ENCODE measurements at places on chromosomes 2 and 18. TPM values are rescaled to one million over a fixed set of nuclear protein-coding genes. Genes with fewer than 3 reads are reported as not detected.

The PKDCC gene
- 79.9 TPM for total RNA-seq

DNA sequence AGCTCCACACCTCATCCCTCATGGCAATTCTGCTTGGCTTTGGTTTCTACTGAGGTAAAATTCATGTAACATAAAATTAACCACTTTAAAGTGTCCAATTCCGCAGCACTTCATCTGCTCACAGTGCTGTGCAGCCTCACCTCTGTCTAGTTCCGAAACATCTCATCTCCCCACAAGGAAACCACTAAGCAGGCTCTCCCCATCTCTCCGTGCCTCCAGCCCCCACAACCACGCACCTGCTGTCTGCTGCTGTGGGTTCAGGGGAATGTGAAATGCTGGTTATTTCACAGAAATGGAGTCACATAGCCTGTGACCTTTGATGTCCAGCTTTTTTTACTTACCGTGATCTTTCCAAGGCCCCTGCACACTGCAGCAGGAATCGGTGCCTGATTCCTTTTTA is 7.7 kb upstream of the GPC1 start:
- no peaks in the 10 kb centered on the region for H3K36me3 ChIP-seq
- H3K4me3 ChIP-seq, result no peak overlapping the region
- peak overlapping the region; percentile 56 for H3K27ac ChIP-seq
- H3K27me3 ChIP-seq, result no peaks in the 10 kb centered on the region
- no peaks in the 10 kb centered on the region for H3K4me1 ChIP-seq

GRCh38 chr2:39981883-39982311 is 202.8 kb upstream of the THUMPD2 start:
- H3K27ac ChIP-seq, result no peak overlapping the region
- no peaks in the 10 kb centered on the region for H3K4me1 ChIP-seq
- no peak for DNase-seq
- no peaks in the 10 kb centered on the region for H3K27me3 ChIP-seq
- H3K36me3 ChIP-seq, result no peaks in the 10 kb centered on the region
- no peak overlapping the region for H3K4me3 ChIP-seq

GRCh38 chr18:55821219-55821618 is 233.2 kb upstream of the TCF4 start:
- no peaks in the 10 kb centered on the region for H3K36me3 ChIP-seq
- DNase-seq, result no peak
- H3K4me1 ChIP-seq, result no peaks in the 10 kb centered on the region
- no peak overlapping the region for H3K4me3 ChIP-seq
- no peak overlapping the region for H3K27ac ChIP-seq

The INPP5D gene
- total RNA-seq, result 8.1 TPM

The MEP1B gene
- total RNA-seq, result 1.1 TPM

- H3K4me3 ChIP-seq, result no peak overlapping the region
- no peak overlapping the region for H3K27ac ChIP-seq
- DNase-seq, result no peak
- no peaks in the 10 kb centered on the region for H3K27me3 ChIP-seq
These were observed 32.7 kb downstream of the ABI2 start for GRCh38 chr2:203360833-203361430.

The TRIM43 gene
- not detected for total RNA-seq

The SULT6B1 gene
- total RNA-seq, result not detected
